Stimulated activated CD8-positive, alpha-beta memory T cell treated with anti-CD3 and anti-CD28 coated beads, Interleukin-4, amount 100 ng/mL, for 48 hours (primary cell): ENCODE measurements at places on chromosomes 13 and 19.
A peak's percentile ranks its signal among the peaks of the same experiment; 100 is the strongest.

DNA sequence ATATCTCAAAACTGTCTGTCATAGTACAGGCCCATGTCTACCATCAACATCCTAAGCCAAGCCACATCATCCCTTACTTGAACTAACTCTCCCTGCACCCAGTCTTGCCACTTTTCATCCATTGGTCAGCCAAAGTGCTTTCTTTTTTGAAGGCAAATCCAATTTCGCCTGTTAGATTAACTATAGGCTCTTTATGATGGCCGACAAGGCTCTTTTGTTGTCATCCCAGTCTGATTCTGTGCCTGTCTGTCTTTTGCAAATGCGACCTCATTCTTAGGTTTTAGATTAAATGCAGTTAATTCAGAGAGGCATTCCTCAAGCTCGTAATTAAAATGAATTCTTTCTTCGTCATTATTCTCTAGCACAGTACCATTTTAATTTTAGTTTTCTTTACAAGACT is 148.3 kb downstream of the HS6ST3 start:
- DNase-seq: no peak

DNA sequence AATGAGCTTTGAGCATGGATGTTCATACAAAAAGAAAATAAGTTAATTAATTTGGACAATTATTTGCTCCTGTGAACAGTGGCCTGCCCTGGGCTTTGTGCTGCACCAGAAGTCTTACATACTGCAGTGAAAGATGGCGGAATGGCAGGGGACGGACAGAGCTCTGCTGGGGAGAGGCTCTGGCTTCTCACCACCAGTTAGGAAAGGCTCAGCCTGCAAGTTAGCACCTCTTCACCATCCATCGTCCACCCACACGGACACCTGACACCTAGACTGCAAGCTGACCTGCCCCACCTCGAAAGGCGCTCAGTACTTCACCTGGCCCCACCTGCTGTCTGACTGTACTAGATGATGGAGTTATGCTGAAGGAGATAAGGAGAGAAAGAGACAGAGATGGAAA is 203.9 kb upstream of the IRS2 start:
- no peak for DNase-seq

- no peak for DNase-seq
Measured at GRCh38 chr13:110000534-110001345, 214.4 kb upstream of the IRS2 start.

DNA sequence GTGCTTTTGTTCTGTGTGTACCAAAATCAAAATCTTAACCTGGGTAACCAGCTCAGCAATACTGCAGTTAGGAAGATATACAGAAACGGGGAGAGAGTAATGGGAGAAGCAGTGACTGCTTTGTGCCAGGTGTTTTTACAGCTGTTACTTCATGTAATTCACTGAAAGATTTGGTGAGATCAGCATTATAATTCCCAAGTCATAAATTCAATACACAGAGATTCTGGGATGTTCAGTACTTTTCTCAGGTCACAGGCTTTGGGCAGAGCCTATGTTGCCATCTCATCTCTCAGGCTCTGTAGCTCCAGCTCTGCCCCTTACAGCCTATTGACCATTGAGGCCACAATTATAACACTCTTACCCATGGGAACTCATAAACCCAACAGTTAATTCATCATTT is 138.5 kb downstream of the ZAR1L start:
- no peak for DNase-seq

DNA sequence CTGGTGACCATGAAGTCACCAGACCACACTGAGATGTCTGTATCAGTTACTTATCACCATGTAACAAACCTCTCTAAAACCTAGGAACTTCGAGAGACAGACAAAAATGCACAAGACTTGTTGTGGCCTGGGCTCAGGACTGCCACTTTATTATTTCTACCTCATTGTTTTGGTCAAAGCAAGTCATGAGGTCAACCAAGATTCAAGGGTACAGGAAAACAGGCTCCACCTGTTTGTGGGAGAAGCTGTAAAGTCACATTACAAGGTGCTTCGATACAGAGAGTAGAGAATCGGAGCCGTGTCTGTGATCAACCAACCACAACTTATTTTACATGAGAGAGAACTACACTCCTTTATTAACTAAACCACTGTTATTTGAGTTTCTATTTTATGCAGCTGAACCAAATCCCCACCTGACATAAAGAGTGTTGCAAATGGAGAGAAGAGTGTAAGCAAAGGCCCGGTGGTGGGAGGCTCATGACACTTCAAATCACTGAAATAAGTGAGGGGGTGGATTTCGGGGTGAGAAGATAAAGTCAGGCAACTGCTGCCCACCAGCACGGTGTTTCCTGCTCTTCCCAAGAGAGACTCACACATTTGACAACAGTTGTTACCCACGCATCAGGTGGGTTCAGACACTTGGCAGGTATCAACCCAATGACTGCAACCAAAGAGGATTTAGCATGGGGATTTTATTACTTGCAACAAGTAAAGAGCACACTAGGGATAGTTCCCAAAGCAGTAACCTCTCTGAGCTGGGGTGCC is 39.0 kb upstream of the IGSF23 start:
- no peak for DNase-seq

- peak; percentile 74 for DNase-seq
Measured at GRCh38 chr19:6667114-6667627, 2.8 kb downstream of the TNFSF14 start.

- peak; percentile 20 for DNase-seq
Measured at GRCh38 chr13:110690516-110690915, 15.4 kb downstream of the CARS2 start.

DNA sequence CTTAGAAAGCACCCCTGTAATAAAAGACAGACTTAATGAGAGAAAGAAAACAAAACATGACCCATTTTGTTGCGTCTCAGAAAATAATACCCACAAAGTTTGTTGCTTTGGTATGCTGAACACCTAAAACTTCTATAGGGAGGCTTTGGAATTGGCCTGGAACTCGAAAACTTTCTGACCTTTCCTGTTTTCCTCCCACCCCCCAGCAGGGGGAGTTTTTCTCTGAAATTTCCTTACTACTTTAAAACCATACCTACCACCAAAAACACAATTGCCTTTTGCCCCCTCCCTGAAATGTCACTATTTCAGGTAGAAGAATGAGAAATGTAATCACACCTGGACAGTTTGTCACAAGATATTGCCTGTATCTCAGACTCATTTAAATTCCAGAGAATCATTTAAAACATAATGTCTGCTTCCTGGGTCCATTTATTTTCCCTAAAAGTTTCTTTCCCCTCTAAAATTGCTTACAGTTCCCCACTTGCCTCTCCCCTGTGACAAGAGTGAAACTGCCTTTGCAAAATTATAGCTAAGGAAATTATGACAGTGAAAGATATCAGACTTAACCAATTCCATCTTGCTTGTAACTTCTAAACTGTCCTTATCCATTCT is 2700.2 kb downstream of the PCDH9 start:
- DNase-seq: no peak

GRCh38 chr19:54439174-54439851 is 9.7 kb upstream of the LENG8 start:
- DNase-seq: peak; percentile 54
